ENCODE measurements at places on chromosomes 2 and 18.
A peak's percentile ranks its signal among the peaks of the same experiment; 100 is the strongest.

- no peak for DNase-seq
These were observed 405.5 kb downstream of the RND3 start for GRCh38 chr2:150081775-150082481.

- DNase-seq: peak; percentile 83
These were observed 8.9 kb downstream of the TEX44 start for GRCh38 chr2:231601356-231602229.

DNA sequence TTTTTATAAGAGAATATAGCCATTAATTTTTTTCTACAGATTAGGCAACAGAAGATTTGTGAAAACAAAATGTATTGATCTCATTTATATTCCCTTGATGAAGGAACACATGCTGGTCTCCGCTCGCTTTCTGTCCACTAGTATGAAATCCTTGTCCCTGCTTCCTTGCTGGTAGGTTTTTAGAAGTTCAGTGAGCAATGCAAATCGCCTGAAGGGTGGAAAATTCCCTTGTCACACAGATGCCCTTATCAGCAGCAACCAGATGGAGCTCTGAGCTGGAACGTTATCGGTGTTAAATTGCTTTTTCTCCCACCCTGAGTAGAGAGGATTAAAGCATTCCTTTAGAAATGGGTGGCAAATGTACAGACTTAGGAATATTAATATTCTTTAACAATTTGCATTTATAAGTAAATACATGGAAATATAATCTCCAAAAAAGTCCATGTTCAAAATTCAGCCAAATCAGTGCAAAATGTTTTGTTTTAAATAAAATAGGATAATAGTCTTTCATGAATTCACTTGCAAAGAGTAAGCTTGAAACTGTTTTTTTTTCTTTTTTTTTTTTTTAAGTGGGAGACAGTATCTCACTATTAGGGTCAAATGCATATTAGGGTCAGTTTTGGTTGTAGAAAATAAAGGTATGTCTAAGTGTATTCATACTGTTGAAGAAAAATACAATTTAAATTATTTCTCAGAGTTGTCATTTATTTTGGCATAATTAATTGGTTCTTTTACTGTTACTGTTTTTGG is 164.0 kb upstream of the MYO3B start:
- no peak for DNase-seq

DNA sequence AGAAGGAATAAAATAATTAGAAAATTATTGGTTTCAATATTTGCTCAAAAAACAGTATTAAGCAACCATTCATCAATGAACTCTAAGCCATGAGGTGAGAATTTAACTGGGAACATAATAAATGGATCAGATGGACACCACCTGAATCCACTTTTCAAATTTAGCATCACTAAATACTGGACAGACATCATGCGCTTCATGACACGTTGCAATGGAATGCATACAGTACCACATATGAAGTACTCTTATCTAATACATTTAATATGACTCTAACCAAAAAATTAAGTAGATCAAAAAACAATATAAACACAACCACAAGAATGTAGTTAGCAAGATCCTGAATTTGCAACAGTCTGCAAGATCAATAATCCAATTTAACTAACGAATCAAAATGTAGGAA is 76.6 kb downstream of the COBLL1 start:
- no peak for DNase-seq

DNA sequence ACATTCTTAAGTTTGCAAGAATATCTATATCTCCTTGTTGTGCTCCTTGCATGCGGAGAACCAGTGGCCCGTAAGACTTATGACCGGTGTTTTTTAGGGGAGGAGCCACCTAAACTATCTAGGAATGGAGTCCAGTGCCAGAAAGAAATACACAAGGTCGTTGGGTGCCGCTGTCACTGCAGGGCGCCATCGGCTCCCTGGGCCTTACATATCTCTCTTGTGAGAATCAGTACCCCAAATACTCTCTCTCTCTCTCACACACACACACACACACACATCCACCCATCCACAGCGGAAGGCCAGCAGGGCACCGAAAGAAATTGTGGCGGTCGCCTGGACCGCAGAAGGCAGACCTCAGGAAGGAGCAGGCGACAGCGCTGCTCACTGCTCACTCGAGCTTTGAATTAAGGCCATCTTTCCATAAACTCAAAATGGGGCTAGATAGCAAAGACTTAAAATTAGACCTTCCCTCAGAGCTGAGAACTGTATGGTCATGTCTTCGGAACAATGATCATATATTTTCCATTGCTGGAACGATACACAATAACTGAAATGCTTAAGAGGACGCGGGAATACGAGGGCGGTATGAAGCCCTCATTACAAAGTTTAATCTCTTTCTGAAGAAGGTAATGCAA is 10.4 kb downstream of the NR4A2 start:
- DNase-seq: no peak

GRCh38 chr18:22683786-22684185 is 249.3 kb upstream of the RBBP8 start:
- no peak for DNase-seq

- no peak for DNase-seq
These were observed 185.5 kb upstream of the SETBP1 start for GRCh38 chr18:44495151-44495550.

- DNase-seq: no peak
These were observed 78.0 kb downstream of the DTNB start for GRCh38 chr2:25595393-25595792.

GRCh38 chr2:200600549-200601225 is 14.9 kb downstream of the AOX1 start:
- DNase-seq: no peak

DNA sequence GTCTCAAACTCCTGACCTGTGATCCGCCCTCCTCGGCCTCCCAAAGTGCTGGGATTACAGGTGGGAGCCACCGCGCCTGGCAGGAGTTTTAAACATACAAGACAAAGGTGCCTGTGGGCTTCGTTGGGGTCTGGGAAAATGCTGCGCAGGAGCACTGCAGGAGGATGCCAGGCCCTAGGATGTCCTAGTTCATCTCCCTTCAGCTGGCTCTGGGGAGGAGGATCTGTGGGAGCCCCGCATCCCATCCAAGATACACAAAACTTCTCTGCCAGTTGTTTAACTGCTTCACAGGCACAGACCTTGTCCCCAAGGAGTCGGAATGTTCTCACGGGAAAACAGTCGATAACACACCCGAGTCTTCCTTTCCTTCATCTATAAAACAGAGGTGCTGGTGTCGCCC is 89.1 kb downstream of the POLR1A start:
- DNase-seq: no peak

- no peak for DNase-seq
These were observed 54.3 kb downstream of the TTC32 start for GRCh38 chr2:19847486-19847885.

GRCh38 chr18:24704946-24705630 is 244.7 kb downstream of the HRH4 start:
- no peak for DNase-seq

GRCh38 chr2:74646201-74646600 is 1.9 kb downstream of the M1AP start:
- DNase-seq: no peak

All from CD4-positive, alpha-beta T cell treated with Interleukin-2 at 100 ng/mL for 4 hours (primary cell).